ENCODE measurements at places on chromosomes 7 and 10.

DNA sequence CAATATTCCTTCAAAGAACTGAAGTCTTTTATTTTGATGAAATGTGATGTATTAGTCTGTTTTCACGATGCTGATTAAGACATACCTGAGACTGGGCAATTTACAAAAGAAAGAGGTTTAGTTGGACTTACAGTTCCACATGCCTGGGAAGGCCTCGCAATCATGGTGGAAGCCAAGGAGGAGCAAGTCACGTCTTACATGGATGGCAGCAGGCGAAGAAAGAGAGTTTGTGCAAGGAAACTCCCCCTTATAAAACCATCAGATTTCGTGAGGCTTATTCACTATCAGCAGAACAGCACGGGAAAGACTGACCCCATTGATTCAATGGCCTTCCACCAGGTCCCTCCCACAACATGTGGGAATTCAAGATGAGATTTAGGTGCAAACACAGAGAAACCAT is 750.3 kb upstream of the KCND2 start:
- DNase-seq: no peak

DNA sequence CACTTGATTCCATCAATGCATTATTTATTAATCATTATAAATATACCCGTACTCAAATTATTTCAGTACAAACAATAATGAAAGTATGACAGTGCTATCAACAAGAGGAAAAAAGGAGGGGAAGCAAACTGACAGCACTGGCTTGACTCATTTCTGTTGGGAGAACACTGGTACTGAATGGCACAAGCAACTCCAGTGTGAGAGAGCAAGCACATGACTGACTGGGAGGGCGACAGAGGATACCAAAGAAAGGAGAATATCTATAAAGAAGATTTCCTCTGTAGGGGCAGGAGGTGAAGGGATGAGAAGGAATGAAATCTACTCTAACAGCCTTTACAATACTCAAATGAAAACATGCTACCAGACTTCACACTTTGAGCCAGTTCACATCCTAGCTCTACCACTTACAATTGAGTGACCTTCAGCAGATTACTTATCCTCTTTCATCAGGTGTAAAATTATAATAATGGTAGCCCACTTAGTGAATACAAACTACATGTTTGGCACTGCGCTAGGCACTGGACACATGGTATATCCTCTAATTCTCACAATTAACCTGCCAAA is 1.5 kb downstream of the USP54 start:
- DNase-seq: no peak

DNA sequence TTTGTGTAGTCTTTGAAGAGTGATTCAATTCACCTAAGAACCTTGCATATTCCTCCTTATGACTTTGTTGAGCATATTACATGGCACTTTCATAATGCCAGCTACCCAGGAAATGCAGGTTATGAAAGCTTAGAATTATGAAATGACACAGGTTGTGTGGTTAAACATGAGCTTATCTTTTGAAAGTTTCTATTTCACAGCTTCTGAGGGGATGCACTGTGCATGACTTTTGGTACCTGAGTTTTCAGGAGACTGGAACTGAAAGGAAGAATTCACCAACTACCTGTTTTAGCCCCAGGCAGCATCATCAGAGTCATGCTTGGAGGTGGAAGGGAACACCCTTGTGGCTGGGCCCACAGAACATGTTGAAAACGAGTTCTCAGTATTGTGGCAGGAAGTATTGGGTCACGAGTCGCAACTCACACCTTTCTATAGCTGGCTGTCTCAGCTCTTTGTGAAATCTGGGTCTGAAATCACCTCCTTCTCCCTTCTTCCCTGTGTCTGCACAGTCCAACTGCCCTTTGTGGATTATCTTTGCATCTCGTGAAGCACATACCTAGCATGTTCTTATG is 228.2 kb downstream of the PTEN start:
- DNase-seq: no peak

- no peak for DNase-seq
Observed at GRCh38 chr10:132539894-132540293, 2.3 kb downstream of the INPP5A start.

GRCh38 chr7:127485482-127485881 is 93.0 kb upstream of the ZNF800 start:
- DNase-seq: no peak

GRCh38 chr10:21980691-21981090 is 22.8 kb downstream of the DNAJC1 start:
- no peak for DNase-seq

- no peak for DNase-seq
Observed at GRCh38 chr10:31393844-31394243, 74.8 kb downstream of the ZEB1 start.

DNA sequence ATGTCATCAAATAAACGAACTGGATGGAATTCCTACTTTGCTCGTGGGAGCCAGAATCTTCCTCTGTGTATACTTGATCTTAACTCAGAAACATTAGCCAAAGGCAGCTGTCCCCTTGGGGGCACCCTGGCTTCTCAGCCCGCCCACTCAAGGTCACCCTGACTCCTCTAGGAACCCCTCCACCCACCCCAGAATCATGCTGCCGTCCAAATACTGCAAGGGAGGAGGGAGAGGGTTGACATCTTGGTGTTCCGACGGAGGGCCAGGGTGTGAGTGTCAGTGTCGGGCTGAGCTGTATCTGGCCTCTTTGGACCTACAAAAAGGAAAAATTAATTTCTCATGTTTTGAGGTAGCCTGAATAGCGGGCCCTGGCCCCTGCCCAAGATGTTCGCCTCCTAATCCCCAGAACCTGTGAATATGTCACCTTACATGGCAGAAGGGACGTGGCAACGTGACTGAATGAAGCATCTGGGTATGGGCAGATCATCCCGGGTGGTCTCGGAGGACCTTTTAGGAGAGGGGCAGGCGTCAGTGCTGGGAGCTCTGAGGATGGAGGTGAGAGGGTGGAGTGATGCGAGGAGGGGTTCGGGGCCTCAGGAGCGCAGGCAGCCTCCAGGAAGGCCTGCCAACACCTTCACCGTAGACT is 40.5 kb upstream of the RBM33 start:
- no peak for DNase-seq

DNA sequence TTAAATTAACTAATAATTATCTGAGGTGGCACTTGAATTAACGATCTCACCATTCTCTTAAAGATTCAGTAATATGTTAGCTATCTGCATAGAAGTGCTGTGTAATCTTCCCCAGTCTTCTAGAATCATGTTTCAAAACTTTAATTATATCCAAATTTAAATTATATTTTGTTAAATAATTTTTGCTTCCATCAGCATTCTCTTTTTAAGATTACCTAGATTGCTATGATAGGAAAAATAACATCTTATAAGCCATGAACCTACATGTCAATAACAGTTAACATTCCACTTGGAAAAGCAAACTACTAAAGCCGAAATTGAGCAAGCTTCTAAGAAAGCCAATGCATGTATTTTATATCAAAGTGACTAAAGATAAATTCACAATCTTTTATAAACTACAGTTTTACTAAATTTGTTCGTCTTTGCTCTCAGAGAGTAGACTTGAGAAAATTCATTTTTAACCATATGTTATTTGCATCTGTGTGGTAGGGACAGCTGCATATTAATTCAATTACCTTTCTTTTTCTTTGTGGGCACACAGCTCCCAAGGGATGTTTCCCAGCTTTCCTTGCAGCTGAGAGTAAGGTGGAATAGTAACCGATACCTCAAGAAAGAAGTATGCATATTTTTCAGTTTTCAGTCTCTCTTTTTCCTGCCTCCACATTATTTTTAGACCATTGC is 105.4 kb upstream of the ABCB5 start:
- no peak for DNase-seq

GRCh38 chr7:130850956-130851355 is 116.9 kb upstream of the KLF14 start:
- no peak for DNase-seq

- DNase-seq: peak; percentile 69
Observed at GRCh38 chr7:1851721-1852516, 181.8 kb downstream of the ELFN1 start.

DNA sequence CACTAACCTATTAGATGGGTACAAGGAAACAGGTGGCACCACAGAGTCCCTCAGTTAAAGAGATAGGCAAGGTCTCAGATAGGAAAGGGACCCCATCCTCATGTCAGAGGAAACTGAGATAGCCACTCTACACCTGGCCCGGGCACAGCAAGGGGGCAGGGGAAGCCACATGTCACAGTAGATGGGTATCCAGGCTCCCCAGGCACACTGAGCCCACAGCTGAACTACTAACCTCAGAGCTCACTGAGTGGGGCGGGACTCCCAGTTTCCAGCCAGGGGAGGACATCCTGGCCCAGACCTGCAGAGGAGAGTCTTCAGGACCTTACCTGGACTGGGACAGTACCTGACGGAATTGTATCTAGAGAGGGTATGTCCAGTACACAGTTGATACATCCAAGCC is 3.7 kb upstream of the CDHR1 start:
- DNase-seq: no peak

GRCh38 chr10:104317269-104317710 is 21.0 kb downstream of the ITPRIP start:
- DNase-seq: no peak

DNA sequence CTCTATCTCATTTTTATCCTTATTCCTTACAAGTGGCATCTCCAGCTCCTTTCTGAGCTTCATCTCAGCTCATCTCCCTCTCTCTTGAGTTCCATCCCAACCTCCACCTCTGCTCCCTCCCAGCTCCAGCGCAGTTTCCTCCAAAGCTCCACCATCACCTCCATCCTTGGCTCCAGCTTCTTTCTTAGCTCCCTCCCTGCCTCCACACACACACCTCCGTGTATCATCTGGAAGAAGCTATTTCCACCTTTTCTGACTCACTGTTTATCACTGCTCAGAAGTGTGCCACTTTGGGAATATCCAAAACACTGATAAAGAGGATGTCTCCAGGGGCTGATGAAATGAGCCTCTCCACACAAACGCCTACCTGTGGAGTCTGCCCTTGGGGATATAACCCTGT is 481.4 kb downstream of the PTPRN2 start:
- no peak for DNase-seq

DNA sequence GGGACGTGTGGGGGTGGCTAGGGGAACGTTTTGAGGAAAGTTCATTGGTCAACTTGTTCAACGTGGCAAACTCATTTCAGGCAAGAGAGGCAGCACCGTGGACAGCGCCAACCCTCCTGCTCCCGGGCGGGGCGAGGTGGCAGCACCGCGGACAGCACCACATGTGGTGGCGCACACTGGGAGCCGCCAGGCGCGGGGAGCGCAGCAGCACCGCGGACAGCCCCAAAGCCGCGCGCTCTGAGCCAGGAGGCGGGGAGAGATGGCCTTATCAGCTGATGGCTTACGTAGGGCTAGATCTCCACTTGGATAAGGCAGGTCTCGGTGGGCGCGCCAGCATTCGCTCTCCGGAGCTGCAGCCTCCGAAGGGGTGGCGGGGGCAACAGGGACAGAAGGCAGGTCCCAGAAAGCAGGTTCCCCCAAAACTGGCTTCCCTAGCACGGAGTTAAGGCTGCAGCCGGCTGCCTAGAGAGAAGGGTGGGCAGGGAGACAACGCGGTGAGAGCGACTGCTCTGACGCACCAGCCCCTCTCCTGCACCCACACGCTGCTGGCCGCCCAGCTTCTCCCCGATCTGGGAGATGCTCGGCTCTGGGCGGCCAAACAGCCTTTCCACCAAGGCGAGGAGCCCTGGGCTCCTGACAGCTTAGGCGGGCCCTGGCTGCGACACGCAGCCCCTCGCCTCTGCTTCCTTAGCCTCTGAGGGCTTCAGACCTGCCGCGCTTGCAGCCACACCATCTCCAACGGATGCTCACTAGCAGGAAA is at the start of gene HTR5A:
Gene HTR5A (plus strand): TSS at position 333 of the 760 bp plus-strand sequence. CDS start 576 bp downstream, outside the sequence.
- DNase-seq: peak; percentile 78

- DNase-seq: peak; percentile 72
Observed at GRCh38 chr7:149495785-149496641, 1.6 kb downstream of the ZNF746 start.

DNA sequence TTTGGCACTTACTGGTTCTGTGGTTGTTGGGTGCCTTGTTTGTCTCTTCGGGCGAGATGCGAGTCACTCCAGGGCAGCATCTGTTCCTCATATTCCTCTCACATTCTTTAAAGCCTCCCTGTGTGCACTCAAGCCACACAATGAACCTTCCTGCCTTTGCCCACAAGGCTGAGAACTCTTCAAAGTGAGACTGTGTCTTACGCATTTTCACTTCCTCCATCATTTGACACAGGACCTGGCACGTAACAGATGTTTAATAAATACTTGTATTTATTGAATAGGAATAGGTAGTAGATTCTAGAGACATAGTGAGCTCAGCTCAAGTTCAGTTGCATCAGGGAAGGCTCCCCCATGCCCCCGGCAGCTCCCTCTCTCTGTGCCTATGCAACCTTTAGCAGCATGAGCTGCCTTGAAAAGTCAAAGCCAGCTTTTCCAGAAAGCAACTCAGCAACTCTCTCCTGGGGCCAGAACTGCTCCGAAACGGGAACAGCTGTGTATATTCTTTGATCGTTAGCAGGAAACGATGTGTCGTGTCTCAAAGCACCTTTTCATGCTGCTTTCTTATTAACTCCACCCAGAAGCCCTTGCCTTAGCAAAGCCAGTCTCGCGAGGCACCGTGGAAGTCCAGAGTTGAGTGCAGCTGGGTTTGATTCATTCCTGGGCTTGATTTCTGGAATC is 97.5 kb downstream of the PFKFB3 start:
- no peak for DNase-seq

GRCh38 chr7:147308539-147308938 is 1191.9 kb downstream of the CNTNAP2 start:
- no peak for DNase-seq

DNA sequence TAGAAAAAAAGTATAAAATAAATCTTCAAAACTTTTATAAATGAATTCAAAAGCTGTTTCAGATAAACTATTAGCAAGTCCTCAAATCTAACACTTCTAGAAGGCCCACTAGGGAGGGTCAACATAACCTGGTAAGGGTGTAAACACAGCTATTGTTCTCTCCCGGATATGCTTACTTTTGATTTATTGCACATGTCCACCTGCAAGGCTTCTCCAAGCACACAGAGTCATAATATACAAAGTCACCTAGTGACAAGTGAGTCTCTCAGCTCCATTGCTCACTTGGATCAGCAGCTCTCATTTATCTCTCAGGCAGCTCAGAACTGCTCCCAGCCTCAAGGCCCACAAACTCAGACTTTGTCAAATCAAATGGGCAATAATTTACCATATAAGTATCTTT is 44.0 kb upstream of the COL1A2 start:
- no peak for DNase-seq

- no peak for DNase-seq
Observed at GRCh38 chr7:104976966-104977636, 36.9 kb upstream of the KMT2E start.

- no peak for DNase-seq
Observed at GRCh38 chr7:80249184-80249583, 114.6 kb downstream of the GNAI1 start.

- no peak for DNase-seq
Observed at GRCh38 chr10:69224862-69225657, 4.9 kb downstream of the HKDC1 start.

GRCh38 chr7:143145-143751 is 49.1 kb upstream of the FAM20C start:
- DNase-seq: no peak

- no peak for DNase-seq
Observed at GRCh38 chr7:112185005-112185834, 21.0 kb downstream of the DOCK4 start.

- DNase-seq: no peak
Observed at GRCh38 chr7:150842018-150842417, 10.3 kb upstream of the AOC1 start.

- DNase-seq: peak; percentile 97
Observed at GRCh38 chr7:1555813-1556543, at the start of gene TMEM184A. Gene TMEM184A (minus strand): TSS chr7:1556205. CDS start chr7:1555484, 721 bp downstream.

- peak; percentile 54 for DNase-seq
Observed at GRCh38 chr10:86401588-86402282, 35.1 kb upstream of the GRID1 start.

All from left lobe of liver (tissue), 2 donors.